Activated CD4-positive, alpha-beta memory T cell treated with anti-CD3 and anti-CD28 coated beads for 36 hours (primary cell): ENCODE measurements at places on chromosomes 6 and 20. TPM values are rescaled to one million over a fixed set of nuclear protein-coding genes. Genes with fewer than 3 reads are reported as not detected.

C6orf15 gene
- not detected for total RNA-seq

TP53TG5 gene
- total RNA-seq: 0.55 TPM

RAB44 gene
- total RNA-seq: 0.05 TPM

PPP1R16B gene
- 114 TPM for total RNA-seq
